ENCODE measurements at places on chromosomes 7 and 10.

GRCh38 chr7:16295558-16295957 is 125.8 kb downstream of the CRPPA start:
- DNase-seq: no peak

GRCh38 chr7:81780914-81781693 is 11.3 kb upstream of the HGF start:
- DNase-seq: no peak

DNA sequence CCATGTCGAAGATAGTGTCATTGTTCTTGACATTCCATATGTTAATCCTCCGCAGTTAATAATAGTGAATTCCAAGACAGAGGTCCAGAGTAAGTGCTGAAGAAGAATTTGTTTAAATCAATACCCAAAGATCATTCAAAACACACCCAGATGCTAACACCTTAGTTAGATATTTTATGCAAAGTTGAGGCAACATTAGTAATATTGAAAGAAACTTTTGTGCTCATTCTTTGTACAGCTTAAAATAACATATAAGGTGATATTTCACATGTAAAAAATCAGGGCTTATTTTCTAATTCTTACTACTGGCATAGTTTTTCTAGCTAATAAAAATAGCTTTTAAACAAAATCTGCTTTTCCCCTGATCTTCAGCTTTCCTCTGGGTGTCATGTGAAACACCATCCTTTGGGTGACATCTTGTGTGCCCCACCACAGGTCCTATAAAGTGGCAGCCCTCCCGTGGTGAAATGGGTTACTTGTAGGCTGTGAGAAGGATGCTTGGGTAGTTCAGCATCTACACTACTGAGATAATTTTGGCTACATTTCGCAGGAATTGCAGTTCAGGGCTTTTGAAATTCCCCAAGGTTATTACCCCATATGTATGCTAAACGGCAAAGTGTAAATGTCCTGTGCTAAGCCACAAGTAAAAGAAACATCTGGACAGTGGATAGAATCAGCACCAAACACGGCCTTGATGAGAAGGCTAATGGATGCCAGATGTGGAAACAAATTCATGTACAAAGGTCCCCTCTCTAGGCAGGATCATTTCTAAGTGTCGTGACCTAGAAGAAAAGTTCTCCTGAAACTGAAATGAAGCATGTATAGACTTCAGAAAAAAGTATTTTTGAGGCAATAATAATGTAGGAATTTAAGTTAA is 105.4 kb downstream of the GRM3 start:
- DNase-seq: no peak

- no peak for DNase-seq
Observed at GRCh38 chr7:54705436-54705835, 53.6 kb downstream of the SEC61G start.

- no peak for DNase-seq
Observed at GRCh38 chr7:26580064-26580591, 284.3 kb downstream of the SKAP2 start.

DNA sequence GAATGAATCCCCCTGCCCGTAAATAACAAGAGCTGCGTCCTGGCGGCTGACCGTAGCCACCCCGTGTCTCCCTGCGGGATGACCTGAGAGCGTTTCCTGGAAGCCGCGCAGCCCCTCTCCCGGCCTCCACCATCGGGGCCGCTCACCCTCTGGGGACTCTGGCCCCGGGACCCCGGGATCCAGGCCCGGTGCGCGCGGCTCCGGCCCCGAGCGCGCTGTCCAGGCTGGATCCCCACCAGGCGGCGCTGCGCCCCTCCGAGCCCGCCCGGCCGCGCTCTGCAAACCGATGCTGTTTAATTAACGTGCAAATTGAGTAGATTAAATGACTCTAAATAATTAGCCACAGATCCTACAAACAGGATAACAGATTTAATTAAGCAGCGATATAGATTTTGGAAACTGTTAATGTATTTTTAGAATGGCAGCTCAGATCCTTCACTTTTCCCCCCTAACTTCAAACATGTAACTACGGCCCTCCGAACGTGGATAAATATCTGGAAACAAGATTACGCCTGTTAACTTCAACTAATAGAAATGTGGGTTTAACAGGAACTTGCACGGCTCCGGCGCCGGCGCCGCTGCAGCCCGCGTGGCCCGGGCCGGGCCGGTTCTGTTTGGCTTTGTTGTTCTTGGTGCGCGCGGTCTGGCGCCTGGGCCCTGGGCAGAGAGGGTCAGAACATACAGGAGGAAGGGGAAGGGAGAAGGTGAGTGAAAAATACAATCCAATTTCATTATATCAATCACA is 7.1 kb upstream of the UNCX start:
- DNase-seq: no peak
